ENCODE measurements at places on chromosomes 3 and 15.

GRCh38 chr3:11539218-11539617, 104.5 kb downstream of the VGLL4 start:
- no peak for DNase-seq

DNA sequence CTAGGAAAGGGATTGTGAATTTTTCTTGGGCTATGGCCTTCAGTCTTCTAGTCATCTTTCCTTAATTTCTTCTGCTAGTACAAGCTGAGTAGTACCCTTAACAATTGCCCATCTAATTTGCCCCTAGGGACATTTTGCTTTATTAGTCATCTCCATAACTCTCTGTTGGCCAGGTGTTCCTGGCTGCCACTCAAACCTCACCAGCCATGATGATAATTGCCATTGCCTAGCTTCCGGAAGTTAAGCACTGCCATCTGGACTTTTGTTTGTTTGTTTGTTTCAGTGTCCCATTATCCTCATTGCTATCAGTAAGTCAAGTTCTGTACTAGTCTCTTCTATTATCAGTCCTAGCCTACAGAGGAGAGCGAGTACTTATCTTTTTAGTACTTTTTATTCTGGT, 36.6 kb upstream of the UBL7 start:
- no peak for DNase-seq

- peak; percentile 52 for DNase-seq
Measured at GRCh38 chr15:88440021-88440420, 27.2 kb downstream of the MRPL46 start.

DNA sequence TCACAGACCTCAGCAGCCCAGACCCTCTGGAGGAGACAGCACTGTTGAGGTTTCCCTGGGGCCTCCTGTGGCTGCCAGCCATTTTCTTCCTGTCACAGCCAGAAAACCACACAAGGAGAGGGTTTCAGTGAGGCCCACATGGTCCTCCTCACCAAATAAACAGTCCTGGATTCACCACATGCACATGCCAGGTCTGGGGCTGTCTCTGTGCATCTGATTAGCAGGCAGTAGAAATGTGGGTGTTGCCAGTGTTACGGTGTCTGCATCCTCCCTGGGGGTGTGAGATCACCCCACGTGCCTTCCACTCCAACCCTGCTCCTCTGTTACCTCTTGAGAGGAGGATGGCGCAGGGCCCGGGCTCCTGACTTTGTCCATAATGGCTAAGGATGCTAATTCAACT, 140.4 kb downstream of the CHDH start:
- no peak for DNase-seq

- DNase-seq, result no peak
Measured at GRCh38 chr3:172054115-172054764, 14.9 kb downstream of the FNDC3B start.

GRCh38 chr3:52056521-52056967, at the start of gene DUSP7:
Gene DUSP7 (minus strand): TSS chr3:52056571. CDS start chr3:52056366, 205 bp downstream.
- peak; percentile 72 for DNase-seq

- DNase-seq, result peak; percentile 53
Measured at GRCh38 chr3:150761831-150762661, 923 bp downstream of the SIAH2 start.

DNA sequence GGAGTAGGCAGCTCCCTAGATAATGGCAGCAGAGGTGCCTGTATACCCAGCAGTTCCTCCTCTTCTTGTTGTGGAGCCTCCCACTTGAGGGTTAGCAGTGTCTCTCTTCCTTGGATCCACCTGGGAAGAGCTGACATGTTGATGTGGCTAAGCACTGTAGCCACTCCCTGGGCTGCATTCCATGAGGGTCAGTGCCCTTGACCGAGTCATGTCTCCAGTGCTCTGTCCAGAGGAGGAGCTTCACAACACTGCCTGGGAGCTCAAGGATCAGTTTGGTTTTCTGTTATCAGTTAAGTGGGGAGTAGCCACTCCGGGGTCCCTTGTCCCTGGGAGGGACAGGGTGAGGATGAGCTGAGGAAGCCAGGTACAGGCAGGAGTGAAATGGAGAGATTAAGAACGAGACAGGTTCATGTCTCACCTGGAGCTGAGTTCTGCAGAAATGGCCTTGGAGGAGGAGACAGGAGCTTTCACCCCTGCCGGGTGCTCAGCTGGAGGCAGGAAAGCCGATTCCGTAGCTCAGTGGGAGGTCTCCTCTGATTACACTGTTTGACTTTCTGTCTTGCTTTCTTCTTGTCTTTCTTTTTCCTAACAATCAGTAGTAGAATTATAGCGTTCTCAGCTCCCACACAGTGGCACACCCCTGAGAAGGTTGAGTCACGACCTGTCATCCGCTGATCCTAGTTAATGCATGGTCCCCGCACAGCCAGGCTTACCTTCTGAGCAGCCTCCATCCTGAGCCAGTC, 57.9 kb upstream of the SEC22A start:
- DNase-seq, result no peak

- no peak for DNase-seq
Measured at GRCh38 chr3:192879346-192880031, 38.2 kb downstream of the MB21D2 start.

GRCh38 chr3:48301800-48302166, 31.7 kb downstream of the SPINK8 start:
- peak; percentile 25 for DNase-seq

- DNase-seq, result no peak
Measured at GRCh38 chr15:29900237-29901189, 78.2 kb upstream of the TJP1 start.

DNA sequence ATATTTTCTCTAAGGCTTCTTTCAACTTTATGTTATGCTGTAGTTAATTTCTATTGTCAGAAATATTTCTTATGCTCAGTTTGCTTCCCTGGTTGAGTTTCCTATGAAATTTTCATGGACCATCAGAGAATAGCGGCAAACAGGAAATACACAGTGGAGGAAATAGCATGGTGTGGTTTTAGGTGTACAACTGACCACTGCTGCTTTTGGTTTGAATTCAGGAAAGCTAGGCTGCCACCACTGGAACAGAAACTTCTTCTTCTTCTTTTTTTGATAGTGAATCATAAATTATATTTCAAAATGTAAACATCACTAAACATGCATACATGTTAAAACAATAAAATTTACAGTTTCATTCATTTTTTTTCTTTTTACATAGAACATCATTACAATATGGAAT, 316.6 kb upstream of the TGFBR2 start:
- DNase-seq, result peak; percentile 44

DNA sequence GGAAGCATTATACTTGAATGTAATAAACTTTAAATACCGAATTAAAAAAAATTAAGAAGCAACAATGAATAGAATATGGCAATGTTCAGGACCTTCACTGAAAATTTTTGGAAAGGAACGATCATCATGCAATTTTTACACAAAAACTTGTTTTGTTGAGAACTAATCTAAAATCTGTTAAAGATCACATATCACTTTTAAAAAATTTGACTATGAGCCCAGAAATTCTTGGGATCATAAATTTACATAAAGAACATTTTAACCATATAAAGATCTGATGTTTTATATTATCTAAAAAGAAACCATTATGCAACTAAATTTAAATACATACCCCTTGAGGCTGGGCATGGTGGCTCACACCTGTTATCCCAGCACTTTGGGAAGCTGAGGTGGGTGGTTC, 76.2 kb upstream of the MELTF start:
- no peak for DNase-seq

GRCh38 chr3:151404316-151404715, 19.8 kb upstream of the P2RY12 start:
- peak; percentile 56 for DNase-seq
